ENCODE measurements at places on chromosomes 7 and 10.

- DNase-seq: no peak
These were observed 183.0 kb downstream of the DNAJB6 start for GRCh38 chr7:157519798-157520244.

- no peak for DNase-seq
These were observed 410.3 kb downstream of the NEBL start for GRCh38 chr10:20486791-20487190.

GRCh38 chr7:140249036-140249806 is 72.4 kb upstream of the KDM7A start:
- DNase-seq: no peak

DNA sequence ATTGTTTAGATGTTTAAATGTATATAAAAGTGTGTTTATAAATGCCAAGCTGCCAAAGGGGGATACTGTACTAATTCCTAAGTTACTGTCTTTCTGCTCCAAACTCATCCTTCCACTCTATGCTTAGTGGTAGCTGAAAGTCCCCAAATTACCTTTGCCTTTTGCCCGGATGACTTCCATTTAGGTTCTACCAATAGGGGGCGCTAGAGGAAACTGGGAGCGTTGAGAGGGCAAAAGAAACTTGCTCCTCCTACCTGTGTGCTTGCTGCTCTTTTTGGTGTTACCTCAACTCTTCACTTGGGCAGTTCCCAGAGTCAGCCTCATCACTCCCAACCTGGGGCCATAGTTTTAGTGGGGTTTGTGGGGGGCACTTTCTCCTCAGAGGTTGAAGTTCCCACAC is 5.9 kb upstream of the OR2A25 start:
- no peak for DNase-seq

GRCh38 chr7:116769546-116769945 is 92.8 kb upstream of the CAPZA2 start:
- no peak for DNase-seq

GRCh38 chr7:355568-355967 is 65.6 kb downstream of the FOXL3 start:
- DNase-seq: no peak

DNA sequence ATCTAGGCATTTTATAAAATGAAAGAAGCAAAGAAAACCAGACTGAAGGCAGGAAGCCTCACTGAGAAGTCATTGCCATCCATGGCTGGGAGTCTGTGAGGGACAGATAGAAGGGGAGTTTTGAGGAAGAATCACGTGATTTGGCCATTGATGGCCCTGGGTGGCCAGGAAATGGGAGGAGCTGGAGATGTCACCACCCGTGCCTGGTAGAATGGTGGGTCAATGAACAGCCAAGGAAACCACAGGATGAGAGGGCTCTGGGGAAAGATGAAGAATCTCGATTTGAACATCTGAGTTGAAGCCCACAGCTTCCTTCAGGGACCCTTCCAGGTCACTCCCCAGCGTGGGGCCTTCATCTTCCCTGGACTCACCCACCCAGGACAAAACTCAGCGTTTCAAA is 103.3 kb upstream of the CHST15 start:
- no peak for DNase-seq

GRCh38 chr7:117140921-117141320 is 181.9 kb downstream of the WNT2 start:
- no peak for DNase-seq

DNA sequence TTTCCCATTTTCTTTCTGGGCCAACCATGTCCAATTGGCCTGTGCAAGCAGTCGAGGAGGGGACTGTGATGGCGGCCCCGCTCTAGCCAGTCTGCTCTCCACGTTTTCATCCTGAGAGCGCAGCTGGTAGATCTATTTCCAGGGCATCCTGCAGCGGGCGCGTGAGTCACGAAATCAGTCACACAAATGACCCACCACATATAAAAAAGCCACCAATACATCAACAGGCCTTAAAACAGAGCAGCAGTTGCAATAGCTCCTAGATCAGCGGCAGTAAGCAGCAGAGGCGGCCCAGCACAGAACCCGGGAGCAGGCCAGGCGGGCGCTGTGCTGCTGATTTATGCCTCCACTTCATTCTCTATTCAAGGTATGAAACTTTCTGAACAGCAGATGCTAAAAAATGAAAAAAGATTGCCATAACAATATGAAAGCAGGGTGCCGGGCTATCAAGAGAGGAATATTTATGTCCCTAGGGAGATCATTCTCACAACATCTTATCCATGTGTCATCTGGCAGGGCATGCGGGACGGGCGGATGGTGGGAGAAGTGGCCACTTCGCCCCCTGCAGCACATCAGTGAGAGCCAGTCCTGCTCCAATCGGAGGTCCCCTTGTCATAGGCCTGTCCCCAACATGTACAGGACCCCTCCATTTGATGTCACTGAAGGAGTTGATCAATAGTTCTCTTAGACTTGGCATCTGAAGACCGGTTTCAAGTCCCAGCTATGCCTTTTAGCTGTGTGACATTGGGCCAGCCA is 98.0 kb upstream of the GPR26 start:
- no peak for DNase-seq

GRCh38 chr7:10412422-10413019 is 561.2 kb upstream of the PHF14 start:
- DNase-seq: peak; percentile 1
